ENCODE measurements at places on chromosomes 7 and 10.

DNA sequence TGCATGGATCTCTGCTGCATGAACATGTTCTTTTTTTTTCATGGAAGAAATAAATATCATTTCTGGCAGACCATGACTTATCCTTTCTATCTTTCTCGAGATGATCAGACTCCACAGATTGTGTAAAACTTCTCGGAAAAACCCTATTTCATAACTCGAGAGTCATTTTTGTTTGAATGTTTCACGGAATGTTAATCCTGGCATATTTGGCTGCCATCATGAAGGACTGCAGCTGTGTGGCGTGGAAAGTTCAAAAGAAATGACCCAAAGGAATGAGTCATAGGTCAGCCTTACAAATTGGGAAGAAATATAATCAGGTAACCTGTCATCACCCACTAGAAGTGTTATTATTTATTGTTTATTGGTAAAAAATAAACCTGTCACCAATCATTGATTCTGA lies 566.8 kb downstream of the SDK1 start:
- DNase-seq, result no peak

- DNase-seq, result no peak
Observed at GRCh38 chr10:78450239-78450638, 416.6 kb downstream of the RPS24 start.

DNA sequence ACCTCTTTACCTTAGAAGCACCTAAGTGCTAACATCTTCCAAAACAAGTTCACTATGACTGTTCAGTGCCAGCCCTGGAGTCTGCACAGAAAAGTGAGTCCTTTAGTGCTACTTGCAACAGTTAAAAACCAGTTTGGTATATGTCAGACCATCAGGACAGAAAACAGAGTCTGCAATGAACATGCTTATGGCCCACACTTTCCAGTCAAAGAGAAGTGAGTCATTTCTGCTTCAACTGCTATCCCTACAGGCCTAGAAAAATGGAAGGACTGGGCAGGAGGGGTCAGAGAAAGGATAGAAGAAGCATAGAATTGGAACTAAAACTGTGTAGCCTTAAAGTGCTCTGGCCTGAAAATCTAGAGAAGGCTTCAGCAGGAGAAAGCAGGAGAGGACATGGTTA lies 108.0 kb downstream of the PDE1C start:
- no peak for DNase-seq

- DNase-seq, result no peak
Observed at GRCh38 chr10:7571981-7572380, 94.8 kb downstream of the ITIH5 start.

DNA sequence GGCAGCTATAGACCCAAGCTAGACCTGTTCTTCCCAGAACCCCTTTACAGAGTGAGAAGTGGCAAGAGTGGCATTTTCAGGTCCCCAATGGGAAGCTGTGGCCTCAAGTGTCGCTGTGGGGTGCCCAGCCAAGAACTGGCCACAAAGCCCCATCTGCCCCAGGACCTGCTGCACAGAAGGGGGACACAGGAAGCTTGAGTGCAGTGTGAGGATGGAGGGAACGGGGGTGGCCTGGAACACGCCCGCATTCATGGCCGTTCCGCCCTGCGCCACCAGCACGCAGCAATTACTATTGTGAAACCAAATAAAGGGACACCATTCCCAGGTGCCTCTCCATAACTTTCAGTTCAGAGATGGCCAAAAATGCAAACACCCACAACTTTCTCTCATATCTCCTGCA lies 237.6 kb upstream of the TCERG1L start:
- DNase-seq, result no peak

DNA sequence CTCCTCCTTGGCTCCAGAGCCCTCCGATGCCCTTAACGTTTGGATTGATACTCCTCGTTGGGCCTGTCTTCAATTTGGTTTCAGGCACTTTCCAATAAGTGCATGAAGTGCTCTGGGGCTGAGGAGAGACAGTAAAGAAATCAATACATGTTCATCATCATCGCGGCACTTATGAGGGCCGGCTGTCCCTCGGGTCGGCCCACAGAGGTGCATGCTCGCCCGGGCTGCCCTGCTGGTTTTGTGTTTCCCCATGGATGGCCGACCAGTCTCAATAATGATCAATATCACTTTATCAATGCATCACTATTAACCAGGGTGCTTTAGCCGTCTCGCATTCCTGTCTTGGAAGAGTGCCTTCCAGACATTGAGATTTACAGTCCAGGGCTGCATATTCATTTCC lies 154.2 kb downstream of the EBF3 start:
- no peak for DNase-seq

DNA sequence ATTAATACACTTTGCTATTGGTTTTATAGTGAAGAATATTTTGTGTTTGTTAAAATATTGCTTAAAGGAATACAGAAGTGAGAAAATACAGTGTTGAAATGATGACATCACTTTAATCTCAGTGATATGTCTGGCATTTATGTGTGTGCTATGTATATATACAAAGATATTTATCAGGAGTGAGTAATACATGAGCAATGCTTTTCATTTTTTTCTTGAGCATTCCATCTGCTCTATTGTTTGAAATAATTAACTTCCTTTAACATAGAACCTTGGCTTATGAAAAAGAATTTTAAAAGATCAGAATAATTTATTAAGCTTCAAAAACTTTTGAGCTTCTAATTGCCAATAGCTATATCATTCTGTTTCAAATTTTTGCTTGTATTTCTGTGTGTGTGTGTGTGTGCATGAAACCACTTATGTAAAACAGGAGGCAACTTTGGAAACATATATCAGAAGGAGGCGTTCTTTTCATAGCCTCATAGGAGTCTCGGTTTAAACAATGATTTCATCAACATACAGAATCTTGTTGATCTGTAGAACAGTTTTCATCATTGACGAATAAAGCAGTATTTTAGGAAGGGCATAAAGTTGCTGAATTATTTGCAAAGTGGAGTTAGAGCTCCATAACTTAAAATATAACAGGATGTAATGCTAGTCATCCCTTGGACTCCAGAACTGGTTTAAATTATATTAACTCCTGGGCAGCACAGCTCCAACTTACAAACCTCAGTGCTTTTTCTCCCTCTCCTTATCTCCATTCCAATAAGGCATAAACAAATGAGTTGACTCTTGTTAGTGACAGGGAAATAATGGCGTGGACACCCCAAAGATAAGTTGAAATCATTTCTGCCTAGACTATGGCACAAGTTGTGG lies 228.4 kb upstream of the DGKB start:
- peak; percentile 8 for DNase-seq

GRCh38 chr10:120987359-120987758 lies 136.2 kb downstream of the WDR11 start:
- no peak for DNase-seq

GRCh38 chr7:135717693-135718092 lies 10.3 kb downstream of the SLC13A4 start:
- no peak for DNase-seq

DNA sequence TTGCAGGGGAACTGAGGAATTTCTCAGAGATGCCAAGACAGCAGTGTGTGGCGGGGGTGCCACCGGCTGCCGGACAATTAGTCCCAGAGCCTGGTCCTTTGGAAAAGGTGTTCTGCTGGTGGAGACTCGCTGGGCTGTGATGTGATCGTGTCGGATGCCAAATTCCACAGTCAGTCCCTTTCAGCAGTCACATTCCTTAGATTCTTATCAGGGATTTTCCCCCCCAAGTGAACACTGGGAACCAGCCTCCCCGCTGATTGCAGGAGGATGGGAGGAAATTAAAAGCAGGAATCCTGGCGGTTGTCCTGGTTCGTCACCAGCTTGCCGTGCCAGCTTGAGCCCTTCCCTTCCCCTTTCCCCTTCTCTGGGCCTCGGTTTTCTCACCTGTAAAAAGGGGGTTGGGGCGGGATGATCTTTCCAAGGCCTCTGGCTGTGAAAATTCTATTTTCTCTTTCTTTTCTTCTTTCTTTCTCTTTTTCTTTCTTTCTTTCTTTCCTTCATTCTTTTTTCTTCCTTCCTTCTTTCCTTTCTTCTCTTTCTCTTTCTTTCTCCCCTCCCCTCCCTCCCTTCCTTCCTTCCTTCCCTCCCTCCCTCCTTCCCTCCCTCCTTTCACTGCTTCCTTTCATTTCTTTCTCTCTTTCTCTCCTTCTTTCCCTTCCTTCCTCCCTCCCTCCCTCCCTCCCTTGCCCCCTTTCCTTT lies 39.6 kb downstream of the COL26A1 start:
- DNase-seq, result peak; percentile 47

- DNase-seq, result peak; percentile 66
Observed at GRCh38 chr7:108094933-108095710, 35.0 kb downstream of the LAMB4 start.

DNA sequence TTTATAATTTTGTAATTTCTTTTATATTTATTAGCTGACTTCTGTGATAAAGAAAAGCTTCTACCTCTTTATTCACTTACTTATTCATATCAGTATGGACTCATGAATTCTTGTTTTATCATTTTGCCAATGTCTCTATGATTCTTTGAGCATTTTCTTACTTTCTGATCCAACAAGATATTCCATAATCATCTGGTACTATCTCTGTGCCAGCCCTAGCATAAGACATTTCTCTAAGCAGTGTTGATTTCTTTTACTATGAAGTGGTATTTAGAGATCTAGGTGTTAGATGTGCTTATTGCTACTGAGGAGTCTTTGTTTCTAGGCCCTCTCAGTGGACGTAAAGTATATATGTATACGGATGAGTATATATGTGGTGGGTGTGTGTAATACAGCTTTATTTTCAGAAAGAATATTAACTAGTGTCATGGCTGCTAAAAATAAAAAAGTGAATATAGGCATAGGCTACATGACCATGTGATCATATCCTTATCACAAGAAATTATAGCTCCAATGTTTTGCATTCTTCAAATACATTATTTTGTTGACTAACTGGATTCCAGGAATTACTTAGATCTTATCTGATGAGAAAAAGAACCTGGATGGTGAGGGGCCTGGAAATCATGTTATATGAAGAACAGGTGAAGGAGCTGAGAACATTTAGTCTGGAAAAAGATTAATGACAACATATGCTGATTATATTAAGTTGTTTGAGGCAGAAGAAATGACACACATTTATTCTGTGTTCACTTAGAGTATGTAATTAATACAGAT lies 13.1 kb downstream of the PHTF2 start:
- no peak for DNase-seq

GRCh38 chr7:77657427-77658224 lies 38.6 kb upstream of the RSBN1L start:
- no peak for DNase-seq

DNA sequence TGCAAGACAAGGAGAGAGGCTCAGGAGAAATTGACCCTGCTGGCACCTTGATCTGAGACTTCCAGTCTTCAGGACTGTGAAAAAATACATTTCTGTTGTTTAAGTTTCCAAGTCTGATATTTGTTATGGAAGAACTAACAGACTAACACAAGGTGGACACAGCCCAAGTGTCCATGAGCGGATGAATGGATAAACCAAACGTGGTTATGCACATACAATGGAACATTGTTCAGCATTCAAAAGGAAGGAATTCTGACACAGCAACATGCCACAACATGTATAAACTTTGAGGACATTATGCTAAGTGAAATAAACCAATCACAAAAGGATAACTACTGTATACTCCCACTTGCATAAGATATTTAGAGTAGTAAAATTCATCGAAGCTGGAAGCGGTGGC lies 76.5 kb downstream of the FAM13C start:
- no peak for DNase-seq

DNA sequence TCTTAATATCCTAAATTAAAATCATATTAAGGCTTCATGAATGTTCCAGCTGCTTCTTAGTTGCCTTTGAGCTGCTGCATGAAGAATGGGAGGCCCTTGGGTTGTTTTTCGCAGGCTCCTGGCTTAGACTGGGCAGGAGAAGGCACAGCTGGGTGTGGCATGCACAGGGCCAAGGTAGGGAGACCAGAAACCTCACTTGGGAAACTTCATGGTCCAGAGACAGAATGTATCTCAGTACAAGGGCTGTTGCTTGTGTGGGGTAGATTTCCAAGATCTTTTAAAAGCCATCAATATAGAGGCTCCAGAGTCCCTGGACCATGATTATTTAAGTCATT lies 49.9 kb downstream of the BUB3 start:
- DNase-seq, result no peak

DNA sequence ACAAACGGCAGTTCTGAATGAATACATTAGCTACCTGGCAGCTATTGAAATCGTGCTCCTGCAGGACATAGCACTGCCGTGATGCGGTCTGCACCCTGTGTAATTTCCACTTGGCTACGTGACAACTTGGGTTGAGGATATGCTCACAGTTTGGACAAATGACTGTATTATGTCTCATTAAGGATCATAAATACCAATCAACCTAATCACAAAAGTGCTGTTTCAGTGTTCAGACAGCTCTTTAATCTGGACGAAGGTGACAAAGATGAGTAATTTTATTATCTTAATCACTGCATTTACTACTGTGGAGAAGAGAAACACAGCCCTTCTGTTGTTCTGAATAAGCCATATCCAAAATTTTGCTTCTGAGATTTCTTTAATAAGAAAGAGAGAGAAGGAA lies 210.8 kb upstream of the PFKP start:
- no peak for DNase-seq

DNA sequence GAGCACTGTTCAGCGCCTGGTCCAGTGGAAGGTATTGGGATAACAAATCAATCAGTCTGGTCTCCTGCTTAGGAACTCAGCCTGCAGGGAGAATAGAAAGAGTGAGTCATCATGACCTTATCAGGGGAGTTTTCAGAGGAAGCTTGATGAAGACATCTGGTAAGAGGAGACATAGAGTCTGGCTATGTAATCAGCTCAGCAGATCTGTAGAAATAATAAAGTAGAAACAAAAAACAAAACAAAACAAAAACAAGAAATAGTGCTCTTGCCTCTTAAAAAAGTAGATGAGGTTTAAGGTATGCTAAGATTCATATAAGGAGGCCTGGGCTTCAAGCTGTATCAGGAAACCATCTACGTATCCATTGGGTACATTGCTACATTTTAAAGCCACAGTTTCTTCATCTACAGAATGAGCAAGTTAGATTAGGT lies 14.4 kb downstream of the TAS2R41 start:
- peak; percentile 45 for DNase-seq

DNA sequence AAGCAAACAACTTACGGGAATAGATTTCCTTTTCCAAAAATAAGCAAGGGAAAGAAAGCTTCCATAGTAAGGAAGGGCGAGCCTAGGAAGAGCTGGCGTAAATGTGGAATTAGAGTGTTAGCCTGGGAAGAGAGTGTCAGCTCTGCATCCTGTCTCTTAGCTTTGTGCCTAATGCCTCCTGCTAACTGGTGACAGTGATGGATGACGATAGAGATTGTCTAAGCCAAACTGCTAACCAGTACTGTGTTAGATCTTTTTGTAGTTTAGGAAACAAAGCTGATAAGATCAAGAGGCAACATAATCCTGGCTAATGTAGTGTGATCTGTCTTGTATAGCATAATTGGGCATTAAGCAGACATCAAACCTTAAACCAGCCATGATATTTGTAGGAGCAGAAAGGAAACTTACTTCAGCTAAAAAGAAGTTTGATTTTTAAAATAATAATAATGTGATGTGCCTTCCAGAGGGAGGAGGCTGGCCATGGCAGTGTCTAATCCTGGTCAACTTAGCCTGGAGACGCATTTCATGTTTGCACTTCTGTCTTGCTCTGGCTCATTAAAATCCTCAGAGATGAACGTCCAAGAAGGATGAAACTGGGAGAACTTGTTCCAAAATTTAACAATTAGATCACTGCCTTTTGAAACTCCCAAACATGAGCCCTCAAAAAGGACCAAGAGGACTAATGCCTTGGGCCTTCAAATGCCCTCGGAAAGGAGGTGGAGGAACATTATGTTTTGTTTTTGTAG lies 85.1 kb downstream of the FAM204A start:
- DNase-seq, result no peak
